GM23248 (cell line): ENCODE measurements at places on chromosomes 1 and 21. TPM values are rescaled to one million over a fixed set of nuclear protein-coding genes. Genes with fewer than 3 reads are reported as not detected.

GRCh38 chr21:45234965-45235364 is 52.7 kb downstream of the POFUT2 start:
- H3K27ac ChIP-seq = no peak overlapping the region
- no peak overlapping the region for H3K4me3 ChIP-seq
- H3K27me3 ChIP-seq = peaks cover 15% of the 10 kb centered on the region
- DNase-seq = no peak

GRCh38 chr21:33039536-33039935 is 13.8 kb downstream of the OLIG2 start:
- H3K27me3 ChIP-seq = peaks cover 6% of the 10 kb centered on the region
- H3K27ac ChIP-seq = no peak overlapping the region
- no peak for DNase-seq

GRCh38 chr1:88736633-88737248 is 52.7 kb downstream of the PKN2 start:
- no peak overlapping the region for H3K4me3 ChIP-seq
- H3K27me3 ChIP-seq = no peaks in the 10 kb centered on the region
- peaks cover 25% of the 10 kb centered on the region for H3K4me1 ChIP-seq
- no peak overlapping the region for H3K27ac ChIP-seq
- no peaks in the 10 kb centered on the region for H3K36me3 ChIP-seq
- peak; percentile 73 for DNase-seq

DNA sequence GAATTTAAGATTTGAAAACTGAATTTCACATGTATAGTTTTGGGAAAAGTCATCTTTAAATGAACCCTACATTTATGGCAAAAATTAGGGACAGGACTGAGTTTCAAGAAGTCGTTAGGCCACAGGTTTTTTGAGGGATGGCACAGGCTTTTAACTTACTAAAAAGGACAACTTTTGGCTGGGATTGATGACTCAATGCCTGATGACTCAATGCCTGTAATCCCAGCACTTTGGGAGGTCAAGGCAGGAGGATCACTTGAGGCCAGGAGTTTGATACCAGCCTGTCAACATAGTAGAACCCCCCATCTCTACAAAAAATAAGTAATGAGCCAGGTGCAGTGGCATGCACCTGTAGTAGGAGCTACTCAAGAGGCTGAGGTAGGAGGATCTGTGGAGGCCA is 15.9 kb downstream of the UCK2 start:
- DNase-seq = peak; percentile 47
- H3K27me3 ChIP-seq = no peaks in the 10 kb centered on the region
- H3K4me3 ChIP-seq = no peak overlapping the region
- peak overlapping the region; percentile 51 for H3K27ac ChIP-seq

- no peak overlapping the region for H3K27ac ChIP-seq
- H3K4me1 ChIP-seq = no peaks in the 10 kb centered on the region
- H3K27me3 ChIP-seq = no peaks in the 10 kb centered on the region
- no peaks in the 10 kb centered on the region for H3K36me3 ChIP-seq
- no peak for DNase-seq
These were observed 171.4 kb downstream of the TGFB2 start for GRCh38 chr1:218516526-218516925.

Gene DNM3
- 0.11 and 2.1 TPM in 2 replicates for total RNA-seq
